Activated naive CD8-positive, alpha-beta T cell treated with anti-CD3 and anti-CD28 coated beads, Interleukin-2, amount 10 ng/mL, durations not matched to agents 7 days and 5 days (primary cell): ENCODE measurements at places on chromosomes 3 and 15.

DNA sequence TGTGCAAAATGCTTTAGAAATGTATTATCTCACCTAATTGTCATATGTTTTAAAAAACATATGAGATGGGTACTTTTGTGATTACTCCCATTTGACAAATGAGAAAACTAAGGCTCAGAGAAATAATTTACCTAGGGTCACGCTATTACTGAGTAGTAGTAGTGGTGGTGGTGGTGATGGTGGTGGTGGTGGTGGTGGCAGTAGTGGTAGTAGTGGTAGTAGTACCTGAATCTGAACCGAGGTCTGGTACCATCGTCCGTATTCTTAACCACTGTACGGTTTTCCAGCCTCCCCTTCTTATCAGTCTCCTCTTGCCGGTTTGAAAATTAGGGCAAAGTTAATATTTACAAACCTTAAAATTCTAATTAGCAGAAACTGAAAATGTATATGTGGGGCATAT lies 102.4 kb downstream of the KLHL25 start:
- DNase-seq = no peak

GRCh38 chr3:100562224-100562857 lies 47.1 kb upstream of the ADGRG7 start:
- no peak for DNase-seq

DNA sequence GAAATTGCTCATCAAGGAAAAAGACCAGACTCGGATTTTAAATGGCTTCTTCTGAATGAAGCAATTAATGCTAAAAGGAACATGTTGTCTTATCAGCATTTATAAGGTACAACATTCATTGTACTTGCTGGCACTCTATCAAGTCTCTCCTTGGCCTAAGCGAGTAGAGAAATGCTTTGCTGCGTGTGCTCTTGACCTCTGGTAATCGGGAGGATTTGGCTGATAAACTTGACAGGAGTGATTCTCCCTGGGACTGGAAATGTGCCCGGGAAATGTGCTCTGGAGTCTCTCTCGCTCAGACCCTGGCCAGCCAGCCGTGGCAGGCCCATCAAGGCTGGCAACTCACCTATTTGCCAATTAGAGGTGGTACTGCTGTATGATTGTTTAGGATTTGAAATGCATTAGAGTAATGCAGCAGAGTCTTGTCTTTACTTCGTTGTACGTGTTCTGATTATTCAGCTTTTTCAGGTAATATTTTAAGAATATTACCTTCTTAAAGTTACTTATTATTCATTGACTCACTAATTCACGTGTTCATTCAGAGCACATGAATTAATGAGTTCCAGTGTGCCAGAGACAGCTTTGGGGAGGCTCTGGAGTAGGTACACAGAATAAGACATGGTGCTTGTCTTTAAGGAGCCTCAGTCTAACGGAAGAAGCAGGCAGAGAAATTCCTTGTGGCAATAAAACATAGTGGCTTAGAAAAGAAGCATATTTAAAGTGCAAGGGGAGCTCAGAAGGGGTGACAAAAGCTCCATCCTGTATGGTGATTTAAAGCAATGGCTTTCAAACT lies 48.0 kb upstream of the TPRG1 start:
- no peak for DNase-seq

DNA sequence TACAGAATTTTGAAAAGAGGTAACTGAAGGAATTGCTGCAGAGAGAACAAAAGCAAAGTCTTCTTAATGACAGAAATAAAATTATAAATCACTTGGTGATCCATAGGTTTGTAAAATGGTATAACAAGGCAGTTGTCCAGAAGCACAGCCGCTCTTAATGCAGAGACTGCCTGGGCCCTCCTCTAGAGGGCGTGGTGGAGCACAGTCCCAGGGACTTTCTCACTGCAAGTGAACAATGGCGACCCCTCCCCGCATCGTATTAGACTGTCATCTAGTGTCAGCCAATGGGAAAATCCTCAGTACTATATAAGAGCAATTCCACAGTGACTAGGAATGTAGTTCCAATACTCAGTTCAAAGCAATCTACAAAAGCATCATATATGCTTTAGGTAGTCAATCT lies 26.4 kb upstream of the ZBED2 start:
- DNase-seq = peak; percentile 42

DNA sequence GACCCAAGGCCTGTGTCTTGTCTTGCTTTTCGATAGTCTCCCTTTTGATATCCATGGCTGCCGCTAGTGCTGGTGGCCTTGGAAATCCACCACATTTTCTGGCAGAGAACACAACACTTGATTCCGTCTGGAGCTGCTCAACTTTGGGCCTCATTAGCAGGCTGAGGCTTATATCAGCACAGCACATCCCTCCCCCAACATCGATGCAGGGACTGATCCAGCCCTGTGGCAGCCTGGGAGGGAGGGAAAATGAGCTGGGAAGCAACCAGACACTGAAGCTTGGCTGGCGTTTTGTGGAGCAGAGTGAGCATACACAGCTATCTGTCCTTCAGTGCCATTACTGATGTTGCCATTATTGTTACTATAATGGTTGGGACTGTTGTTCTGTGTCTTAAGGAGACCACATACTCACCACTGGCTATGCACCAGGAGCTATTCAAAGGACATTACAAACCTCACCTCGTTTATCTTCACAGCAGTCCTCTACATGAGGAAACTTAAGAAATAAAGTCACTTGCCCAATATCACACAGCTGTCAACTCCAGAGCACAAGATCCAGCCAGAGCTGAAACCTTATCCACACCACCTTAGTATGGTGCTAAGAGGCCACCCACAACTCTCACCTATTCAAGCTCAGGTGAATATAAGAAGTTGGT lies 102.9 kb downstream of the SUCLG2 start:
- DNase-seq = no peak

- DNase-seq = no peak
These were observed 271.7 kb upstream of the ATP10A start for GRCh38 chr15:26134812-26135211.

DNA sequence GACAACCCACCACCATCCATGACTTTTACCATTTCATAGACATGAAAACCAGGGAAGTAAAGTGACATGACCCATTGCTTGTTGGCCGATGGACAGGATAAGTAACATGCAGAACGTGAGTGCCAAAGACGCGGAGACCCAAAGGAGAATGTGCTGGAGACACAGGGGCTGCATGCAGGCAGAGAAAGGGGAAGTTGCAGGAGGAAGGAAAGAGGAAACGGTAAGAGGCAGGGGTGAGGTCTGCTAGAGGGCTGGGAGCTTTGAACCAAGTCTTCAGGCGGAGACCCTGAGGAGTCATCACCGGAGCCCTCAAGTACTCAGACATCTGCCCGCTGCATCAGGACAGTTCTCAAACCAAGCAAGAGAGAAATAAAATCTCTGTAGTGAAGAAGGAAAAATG lies 34.9 kb downstream of the MAGEF1 start:
- no peak for DNase-seq

DNA sequence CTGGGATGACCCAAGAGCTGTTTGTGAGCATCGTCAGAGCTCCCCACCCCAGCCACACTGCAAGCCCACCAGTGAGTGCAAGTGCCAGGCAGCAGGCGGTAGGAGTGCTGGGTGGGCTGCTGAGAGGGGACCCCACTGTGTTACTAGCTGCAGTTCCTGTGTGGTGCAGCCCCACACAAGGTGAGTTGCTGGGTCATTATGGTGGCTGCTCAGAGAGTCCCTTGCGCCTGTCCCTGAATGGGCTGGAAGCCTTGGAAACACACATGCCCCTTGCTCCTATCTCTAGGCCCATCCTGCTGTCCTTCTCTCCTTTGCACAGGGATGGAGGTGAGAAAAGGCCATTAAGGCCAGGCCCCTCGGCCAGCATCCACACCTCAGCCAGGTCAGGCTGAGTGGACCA lies 83.7 kb downstream of the SEC22A start:
- DNase-seq = no peak

DNA sequence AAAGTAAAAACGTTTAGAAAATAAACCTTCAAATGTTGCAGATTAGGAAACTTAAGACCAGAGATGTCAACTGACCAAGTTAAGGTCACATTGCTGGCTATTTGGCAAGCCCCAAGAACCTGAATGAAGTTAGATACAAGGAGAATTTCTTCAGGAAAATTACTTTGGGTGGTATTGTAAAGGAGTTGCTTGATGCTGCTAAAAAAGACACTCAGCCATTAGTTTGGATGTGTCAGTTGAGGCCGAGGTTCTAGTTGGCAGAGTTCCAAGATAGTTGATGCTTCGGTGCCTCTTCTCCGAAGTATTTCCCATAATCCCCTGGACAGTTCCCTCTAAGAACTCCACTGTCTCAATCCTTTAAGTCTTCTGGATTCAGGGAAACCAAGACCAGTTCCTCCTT lies 24.3 kb downstream of the SIAH2 start:
- DNase-seq = no peak

- no peak for DNase-seq
These were observed 22.3 kb downstream of the CMTM7 start for GRCh38 chr3:32413845-32414521.

DNA sequence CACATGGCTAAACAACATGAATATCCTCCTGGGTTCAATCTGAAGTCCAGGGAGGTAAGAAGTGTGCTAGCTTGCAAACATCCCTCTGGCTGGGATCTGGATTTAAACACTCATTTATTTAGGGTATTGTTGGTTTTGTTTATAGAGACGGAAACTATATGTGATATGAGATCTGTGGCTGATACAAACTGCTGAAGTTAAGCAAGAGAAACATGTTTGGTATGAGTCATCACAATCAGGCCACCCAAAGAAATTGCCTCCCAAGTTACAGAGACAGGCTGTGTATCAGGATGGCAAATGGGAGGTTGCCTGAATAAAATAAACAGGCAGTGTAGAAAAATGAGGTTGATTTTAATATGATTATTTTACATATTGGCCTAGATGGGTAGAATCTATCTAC lies 562.1 kb downstream of the IGSF11 start:
- DNase-seq = no peak

DNA sequence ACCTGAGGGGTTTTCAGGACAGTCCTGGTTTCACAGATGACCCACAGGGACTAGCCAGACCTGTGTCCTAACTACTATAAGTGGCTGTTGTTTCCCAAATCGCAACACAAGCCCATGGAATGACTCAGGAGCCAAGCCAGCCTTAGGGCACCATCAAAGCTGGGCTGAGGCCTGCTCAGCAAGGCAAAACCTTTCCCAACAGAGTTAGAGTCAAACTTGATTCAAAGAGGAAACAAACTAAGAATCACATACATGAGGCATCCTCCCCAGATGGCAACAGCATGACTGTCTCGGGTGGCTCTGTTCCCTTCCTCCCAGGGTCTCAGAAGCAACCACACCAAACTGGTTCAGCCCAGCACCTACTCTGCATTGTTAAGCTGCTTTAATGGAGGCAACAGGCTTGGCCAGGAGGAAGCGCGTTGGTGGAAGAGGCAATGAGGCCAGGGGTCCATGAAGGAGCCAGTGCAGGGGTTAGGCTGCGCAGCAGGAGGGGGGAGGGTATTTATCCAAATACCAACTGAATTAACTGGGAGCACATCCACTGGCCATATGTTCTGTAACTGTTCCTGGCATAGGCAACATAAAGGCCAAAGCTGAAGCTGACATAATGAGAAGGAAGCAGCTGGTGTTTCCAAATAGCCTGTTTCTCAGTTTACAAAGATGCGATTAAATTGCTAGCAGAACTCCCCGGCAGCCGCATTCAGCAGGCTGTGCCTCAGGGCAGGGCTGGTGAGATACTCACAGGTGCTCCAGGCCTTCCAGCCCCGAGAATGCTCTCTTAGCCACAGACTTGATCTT lies 102.4 kb downstream of the LRIG1 start:
- no peak for DNase-seq

- DNase-seq = no peak
These were observed 22.0 kb upstream of the ALPK3 start for GRCh38 chr15:84795186-84795585.

DNA sequence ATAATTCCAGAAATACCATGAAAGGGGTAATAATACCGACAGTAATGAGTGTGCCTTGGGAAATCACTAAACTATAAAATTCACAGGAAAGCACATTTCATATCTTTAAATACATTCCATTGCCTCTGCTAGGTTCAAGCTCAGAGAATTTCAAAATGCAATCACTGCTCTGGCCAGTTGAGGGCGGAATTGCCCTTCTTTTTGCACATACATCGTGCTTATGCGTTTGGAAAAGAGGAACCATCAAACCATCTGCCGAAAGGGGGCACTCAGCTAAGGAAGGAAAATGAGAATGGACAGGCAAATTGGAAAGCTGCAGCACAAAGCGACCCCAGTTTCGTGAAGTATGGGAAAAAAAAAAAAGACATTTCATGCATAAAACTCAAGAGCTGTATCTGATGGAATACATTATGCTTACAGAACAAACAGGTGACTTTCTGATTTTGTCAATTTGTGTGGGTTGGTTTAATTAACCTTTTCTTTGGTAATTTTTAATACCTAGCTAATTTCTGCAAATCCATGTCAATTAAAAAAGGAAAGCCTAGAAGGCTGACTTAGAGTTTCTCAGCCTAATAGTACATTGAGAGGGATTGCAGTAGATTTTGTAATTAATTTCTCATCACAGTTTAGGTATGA lies 61.4 kb downstream of the TUSC7 start:
- DNase-seq = peak; percentile 38

DNA sequence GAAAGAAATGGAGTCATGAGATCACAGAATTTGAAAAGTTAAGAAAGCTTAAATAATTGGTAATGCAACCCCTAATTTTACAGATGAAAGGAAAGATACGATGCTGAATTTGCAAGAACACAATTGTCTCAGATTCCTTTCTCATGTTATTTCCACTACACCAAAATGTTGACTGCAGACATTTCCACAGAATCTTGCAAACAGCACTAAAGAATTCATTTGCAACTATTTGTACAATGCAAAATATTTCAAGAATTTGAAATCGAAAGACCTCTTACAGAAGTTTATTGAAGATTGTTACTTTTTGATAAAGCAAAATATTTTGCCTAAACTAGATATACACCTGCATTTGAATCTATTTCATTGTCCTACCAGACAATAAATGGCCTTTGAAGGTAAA lies 194.1 kb upstream of the KCNMB2 start:
- no peak for DNase-seq

DNA sequence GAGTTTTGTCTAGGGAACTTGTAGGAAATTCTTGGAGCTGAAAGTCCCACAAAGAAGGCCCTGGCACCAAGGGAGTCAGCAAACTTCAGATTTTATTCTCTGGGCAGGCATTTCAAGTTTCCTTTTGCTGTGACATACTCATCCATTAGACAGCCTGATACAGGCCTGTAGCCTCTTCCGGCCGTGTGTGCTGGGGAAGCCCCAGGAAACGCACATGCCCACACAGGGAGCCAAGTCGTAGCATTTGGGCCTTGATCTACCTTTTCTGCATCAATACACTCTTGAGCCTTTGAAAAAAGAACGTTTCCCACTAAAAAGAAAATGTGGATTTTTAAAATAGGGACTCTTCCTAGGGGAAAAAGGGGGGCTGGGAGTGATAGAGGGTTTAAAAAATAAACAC lies 15.0 kb downstream of the TIGIT start:
- peak; percentile 38 for DNase-seq

GRCh38 chr3:39291903-39292329 lies 12.1 kb upstream of the CX3CR1 start:
- peak; percentile 77 for DNase-seq

GRCh38 chr15:44069489-44069888 lies 125.6 kb downstream of the FRMD5 start:
- DNase-seq = no peak

- DNase-seq = no peak
These were observed 10.4 kb upstream of the NR2F2 start for GRCh38 chr15:96320107-96320506.
